ENCODE measurements at places on chromosomes 1 and 21.

- DNase-seq: peak; percentile 65
Measured at GRCh38 chr1:201640624-201641023, 101.7 kb downstream of the NAV1 start.

DNA sequence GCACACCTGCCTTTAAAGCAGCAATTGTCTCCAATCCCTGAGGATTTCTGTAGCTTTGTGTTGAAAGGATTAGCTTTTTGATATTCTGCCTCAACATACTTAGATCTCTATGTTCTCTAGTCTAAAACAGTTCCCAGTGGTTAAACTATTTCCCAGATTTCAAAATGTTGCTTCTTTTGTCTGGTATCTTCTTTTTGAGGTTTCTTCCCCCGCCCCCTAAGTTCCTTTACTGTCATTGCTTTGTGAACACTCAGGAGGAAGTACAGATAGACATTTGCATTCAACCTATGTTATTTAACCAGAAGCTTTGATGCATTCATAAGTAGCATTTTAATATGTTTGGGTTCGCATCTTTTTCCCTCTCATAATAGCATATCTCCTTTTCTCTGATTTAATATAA, 33.5 kb downstream of the CYYR1 start:
- DNase-seq: no peak

DNA sequence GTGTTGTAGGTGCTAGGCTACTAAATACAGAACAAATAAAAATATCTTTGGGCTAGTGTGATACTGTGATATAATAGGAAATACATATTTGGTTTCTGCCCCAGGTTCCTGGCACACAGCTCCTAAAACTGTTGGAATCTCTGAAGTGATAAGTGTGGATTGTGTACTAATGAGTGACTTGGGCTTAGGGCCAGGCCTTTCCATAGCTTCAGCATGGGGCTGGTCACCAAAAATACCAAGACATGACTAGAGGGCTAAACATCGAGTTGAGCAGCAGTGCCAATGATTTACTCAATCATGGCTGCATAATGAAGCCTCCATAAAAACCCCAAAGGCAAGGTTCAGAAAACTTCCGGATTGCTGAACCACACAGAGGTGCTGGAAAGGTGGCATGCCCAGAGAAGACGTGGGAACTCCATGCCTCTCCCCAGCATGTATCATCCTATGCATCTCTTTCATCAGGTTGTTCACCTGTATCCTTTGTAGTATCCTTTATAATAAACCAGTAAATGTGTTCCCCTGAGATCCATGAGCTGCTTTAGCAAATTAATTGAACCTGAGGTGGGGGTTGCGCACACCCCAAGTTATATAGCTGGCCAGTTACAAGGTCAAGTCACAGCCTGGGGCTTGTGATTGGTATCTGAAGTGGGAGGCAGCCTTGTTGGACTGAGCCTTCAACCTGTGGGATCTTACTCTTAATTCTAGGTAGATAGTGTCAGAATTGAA, 51.6 kb downstream of the ZMYM4 start:
- DNase-seq: no peak

GRCh38 chr1:204831186-204831585, 39.5 kb upstream of the NFASC start:
- no peak for DNase-seq

- no peak for DNase-seq
Measured at GRCh38 chr1:160040476-160040875, 8.7 kb upstream of the PIGM start.

DNA sequence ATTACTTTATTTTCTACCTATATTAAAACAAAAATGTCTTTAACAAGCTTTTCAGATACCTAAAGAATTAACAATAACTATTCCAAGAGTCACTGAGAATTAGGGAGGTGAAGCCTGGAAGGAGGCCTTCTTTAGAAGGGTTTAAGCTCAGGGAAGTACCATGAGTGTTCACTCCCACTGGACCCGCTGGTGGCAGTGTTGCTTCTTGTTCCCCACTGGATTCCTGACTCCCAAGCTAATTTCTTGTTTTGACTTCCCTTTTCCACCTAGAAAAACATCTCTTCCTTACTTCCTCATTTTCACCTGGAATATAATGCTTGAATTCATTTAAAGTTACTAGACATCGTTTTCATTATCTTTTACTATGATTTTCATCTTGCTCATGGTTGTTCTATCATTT, 264.2 kb downstream of the HMCN1 start:
- no peak for DNase-seq

GRCh38 chr1:21258331-21259134, 31.7 kb downstream of the ECE1 start:
- DNase-seq: no peak

DNA sequence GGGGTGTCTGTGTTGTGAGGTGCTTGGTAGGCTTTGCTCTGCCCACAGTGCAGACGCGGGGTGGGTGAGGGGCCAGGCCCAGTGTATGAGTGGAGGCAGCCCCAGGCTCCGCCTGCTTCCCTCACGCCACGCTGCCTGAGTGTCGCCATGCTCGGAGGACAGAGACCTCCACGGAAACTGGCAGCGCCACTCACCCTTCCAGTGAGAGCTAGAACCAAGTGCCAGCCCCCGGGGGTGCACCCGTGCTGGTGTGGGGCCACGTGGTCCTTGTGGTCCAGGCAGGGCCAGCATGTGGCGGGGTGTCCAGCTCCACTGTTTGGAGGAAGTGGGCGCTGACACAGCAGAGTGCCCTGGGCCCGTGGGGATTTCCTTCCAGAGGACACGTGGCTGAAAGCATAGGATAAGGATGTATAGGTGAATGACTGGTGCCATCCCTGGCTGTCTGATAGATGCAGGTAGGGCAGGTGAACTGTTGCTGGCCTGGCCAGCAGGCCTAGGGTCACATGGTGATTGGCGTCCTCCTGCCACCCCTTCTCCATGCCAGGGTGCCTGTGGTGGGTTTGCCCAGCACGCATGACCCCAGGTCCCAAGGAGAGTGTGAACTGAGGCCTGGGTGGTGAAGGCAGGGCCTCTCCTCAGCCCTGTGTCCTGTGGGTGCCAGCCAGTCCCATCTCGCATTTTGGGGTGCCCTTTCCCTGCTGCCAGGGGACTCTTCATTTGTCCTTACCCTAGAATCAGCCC, 3.8 kb downstream of the LRRC3 start:
- DNase-seq: no peak

- DNase-seq: peak; percentile 88
Measured at GRCh38 chr1:71650119-71650518, 569.3 kb upstream of the ZRANB2 start.

DNA sequence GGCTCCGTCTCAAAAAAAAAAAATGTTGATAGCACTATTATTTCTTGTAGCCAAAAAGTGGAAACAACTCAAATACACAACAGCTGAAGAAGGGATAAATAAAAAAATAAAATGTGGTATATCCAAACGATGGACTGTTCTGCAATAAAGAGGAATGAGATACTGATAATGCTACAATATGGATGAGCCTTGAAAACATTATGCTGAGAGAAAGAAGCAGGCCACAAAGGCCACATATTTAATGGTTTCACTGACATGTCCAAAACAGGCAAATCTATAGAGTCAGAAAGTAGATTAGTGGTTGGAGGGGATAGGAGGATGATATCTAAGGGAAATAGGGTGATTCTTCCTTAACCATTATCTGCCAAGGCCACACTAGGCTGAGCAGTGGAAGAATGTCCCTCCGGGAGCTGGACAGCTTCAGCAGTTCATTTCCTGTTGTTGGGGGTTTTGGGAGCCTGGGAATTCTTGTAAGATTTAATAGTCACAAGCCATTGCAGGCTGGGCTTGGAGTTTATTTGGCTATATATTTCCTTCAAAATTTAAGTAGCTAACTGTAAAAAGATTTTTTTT, 53.5 kb downstream of the ST3GAL3 start:
- no peak for DNase-seq

DNA sequence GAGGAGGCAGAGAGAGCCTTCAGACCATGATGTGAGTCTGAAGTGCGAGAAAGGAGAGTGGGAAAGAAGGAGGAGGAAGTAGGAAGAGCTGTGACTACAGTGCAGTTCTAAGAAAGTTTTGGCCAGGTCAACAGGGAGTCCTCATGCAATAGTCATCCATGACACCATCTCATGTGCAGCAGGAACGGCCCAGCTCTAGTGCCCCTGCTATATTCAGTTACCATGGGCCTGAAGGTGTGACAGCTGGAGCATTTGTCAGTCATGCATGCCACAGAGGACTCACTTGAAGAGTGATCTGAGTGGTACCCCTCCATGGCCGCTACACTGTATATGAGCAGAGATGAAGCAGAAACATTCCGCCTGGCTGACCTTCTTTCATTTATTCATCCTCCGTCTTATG, 77.9 kb downstream of the OMA1 start:
- DNase-seq: no peak

GRCh38 chr1:181099152-181100014, 10.9 kb downstream of the IER5 start:
- peak; percentile 69 for DNase-seq

DNA sequence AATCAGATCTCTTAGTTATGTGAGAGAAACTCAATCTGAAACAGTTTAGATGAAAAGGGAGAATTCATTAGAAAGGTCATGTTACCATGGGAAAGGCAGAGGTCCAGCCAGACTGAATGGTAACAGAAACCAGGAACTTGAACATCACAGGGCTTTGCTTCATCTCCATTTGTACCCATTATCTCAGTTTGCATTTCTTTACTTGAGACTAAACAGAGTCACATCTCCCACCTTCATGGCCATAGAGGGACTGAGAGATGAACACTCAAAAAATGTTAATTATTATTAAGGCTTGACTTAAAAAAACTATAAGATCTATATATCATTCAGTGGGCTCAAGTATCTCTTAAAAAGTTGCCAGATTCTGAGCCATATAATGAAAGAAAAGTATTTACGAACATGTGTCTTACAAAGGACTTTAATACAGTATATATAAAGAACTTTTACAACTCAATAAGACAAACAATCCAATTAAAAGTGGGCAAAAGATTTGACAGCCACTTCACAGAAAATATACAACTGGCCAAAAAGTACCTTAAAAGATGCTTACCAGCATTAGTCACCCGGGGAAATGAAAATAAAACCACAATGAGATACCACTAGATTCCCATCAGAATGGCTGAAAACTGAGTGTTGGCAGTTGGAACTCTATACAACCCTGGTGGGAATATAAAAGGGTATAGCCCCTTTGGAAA, 13.2 kb downstream of the KYAT3 start:
- no peak for DNase-seq

GRCh38 chr1:221429264-221429663, 312.6 kb downstream of the DUSP10 start:
- DNase-seq: no peak

GRCh38 chr1:208791456-208791855, 547.3 kb upstream of the PLXNA2 start:
- DNase-seq: peak; percentile 24

GRCh38 chr21:32203877-32204480, 74.9 kb downstream of the MIS18A start:
- no peak for DNase-seq

GRCh38 chr1:25690396-25690956, 73.9 kb downstream of the MAN1C1 start:
- DNase-seq: no peak

GRCh38 chr21:20163167-20163566, 835.0 kb upstream of the NCAM2 start:
- no peak for DNase-seq

GRCh38 chr1:228048659-228049298, 33.7 kb upstream of the ARF1 start:
- no peak for DNase-seq

DNA sequence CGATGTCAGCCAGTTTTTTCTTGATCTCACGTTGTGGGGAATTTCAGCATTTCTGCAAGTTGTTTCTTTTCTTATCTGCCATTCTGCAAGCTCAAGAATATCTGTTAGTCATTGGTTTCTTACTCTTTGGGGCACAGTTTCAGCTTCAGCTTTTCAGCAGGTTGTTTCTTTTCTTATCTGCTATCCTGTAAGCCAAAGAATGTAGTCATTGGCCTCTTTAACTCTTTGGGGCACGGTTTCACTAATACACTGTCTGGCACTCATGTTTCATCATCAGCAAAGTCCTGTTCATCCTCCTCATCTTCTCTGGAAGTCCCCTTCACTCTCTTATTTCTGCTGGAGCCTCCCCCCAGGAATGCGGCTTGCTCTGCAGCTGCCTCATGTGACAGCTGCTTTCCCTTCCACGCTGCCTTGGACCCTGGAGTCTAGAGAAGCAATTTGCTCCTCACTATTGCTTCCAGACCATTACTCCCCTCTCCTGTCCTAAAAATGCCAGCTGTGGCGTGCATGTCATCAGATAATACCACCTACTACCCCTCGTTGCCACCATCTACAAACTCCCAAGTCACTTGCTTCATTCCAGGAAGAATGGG, 67.0 kb upstream of the CACNA1E start:
- DNase-seq: no peak

DNA sequence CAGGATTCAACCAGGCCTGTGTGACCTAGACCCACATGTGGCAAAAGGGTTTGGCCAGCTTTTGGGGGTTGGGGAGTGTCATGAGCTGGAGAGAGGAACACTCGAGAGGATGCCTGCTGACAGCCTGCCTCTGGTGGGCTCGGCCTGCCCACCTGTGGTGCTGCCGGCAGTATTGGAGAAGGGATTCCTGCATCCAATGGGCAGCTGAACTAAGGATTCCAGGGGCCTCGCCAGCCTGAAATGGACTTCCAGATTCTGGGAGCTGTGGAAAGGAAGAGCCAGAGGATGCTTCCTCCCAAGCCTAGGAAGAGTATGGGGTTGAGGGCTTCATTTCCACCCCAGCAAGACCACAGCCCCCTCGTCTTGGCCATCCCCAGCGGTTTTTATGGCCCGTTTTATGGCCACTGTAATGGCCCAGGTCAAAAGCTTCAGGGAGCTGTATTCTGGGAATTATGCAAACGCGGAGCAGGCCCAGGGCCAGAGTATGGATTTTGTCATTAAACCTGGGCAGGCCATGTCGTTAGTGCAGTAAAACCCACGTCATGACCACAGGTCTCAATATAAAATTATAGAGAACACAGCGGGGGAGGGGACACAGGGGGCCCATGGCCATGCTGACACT, 63.6 kb downstream of the TMEM53 start:
- no peak for DNase-seq

DNA sequence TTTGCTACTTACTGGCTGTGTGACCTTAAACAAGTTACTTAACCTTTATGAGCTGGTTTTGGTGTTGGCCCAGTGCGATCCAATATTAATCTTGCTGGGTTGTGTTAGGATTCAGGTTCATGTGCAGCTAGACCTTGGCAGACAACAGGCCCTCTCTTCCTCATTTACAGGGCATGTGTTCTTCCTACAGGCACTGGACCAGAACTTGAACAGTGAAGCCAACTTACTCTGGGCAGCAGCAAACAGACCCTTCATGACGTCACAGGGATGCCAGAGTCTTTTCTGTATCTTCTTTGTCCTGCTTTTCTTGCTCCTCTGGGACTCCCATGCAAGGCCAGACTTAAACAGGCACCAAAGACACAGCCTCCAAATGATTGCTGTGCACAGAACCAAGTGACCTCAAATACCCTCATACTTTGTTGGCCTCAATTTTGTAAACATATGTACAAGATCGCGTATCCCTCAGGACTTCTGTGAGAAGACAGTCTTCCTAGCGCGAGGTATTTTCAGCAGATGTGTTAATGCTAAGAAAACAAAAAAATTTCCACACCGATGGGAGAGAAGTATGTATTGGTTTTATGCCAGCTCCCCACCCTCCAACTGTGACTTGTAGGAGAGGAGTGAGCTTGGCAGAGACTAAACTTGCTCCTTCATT, 73.7 kb downstream of the URB2 start:
- DNase-seq: no peak
